T-helper 9 cell (primary cell): ENCODE measurements at places on chromosomes 4 and X.

DNA sequence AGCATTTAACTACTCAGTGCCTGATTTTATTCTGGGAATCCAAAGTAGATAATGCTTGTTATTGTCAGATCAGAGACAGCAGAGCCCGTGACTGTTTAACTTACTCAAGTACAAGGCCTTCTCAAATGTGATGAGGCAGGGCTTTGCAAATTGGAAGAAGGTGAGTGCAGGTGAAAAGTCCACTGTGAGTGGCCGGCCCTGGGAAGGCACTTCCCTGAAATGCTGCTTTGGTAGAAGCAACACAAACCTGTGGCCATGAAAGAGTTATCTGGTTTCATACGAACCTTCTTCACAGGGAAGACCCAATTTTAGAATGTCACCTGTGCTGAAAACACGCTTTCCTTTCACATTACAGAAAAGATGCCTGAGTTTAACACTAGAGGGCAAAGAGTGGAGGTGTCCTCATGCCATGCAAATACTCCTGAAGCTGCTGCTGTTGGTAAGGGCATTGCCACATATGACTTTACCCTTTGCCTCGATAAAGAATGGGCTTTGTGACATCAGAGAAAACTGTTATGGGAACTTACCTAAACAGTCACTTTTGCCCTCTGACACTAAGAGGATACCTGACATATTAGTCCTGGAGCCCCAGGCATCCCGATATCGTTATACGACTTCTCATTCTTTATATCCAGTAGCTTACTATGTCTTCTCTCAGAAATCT is 8.0 kb downstream of the PPARGC1A start:
- no peak for DNase-seq

DNA sequence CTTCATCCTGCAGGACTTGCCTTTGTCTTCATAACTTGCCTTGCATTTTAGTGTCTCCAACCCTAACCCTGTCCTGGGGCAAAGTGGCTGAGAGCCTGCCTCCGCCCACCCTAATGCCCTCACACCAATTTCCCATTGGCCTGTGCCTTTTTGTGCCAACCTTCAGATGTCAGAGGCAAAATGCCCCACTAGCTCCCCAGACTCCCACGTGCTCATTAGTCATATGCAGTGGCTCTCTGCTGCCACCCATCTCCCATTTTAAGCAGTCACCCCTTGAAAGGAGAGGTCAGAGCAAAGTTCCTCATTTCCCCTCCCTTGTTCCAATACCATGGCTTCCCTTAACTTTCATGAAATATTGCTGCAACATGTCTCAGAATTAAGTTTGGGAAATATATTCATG is 74.8 kb upstream of the PASD1 start:
- DNase-seq, result no peak

- no peak for DNase-seq
Observed at GRCh38 chr4:39947417-39947816, 30.3 kb downstream of the PDS5A start.

DNA sequence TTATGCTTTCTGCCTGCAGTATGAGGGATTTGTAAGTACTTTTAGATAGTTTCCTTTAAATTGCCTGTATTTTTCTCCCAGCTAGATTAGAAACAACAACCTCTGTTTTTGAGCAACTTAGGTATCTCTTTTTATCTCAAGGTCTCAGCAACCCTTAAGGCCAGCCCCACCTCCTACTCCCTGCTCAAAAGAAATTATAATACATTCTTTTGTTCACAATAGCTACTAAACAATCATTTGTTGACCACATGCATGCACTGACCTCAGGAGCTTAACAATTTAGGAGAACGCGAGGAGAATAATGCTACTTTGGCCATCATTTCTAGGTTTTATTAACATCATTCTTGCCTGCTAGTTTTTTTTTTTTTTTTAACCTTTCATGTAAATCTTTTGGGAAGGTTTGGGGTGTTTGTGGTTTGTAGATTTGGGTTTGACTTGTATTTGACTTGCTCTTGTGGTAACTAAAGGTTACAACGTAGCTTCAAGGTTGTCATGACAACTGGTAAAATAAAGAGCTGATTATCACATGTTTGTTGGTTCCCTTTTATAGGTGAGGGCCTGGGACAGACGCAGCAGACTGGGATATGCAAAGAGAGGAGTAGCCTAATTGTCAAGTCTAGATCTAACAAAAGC is 145.4 kb upstream of the PLAC1 start:
- peak; percentile 21 for DNase-seq

- DNase-seq, result no peak
Observed at GRCh38 chr4:82422616-82423015, 7.6 kb downstream of the HNRNPDL start.

- no peak for DNase-seq
Observed at GRCh38 chr4:10212400-10212799, 95.8 kb upstream of the WDR1 start.

DNA sequence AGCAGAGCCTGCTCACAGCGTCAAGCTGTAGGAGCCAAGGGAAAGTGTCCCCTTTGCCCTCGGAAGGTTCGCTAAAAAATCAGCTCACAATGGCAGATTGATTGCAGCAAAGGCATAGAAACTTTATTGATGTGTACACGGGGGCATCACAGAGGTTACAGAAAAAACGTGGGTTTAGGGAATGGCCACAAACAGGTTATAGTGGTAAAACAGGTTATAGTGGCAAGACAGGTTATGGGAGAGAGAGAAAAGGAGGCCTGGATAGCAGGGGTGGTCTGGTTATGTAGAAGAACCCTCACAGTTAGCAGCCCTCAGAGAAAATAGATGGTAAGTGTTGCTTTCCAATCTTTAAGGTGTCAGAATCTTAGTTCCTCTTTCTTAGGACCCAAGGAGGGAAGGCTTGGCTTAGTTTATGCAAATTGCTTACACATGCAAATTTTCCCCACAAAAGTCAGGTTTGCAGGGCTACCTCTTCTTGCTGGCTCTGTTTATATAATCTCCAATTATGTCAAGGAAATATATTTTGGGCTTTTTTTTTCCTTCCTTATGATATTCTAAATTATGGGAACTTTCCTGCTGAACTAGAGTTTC is 113.7 kb downstream of the BMP15 start:
- no peak for DNase-seq

GRCh38 chr4:81455897-81456296 is 15.8 kb downstream of the RASGEF1B start:
- DNase-seq, result no peak

DNA sequence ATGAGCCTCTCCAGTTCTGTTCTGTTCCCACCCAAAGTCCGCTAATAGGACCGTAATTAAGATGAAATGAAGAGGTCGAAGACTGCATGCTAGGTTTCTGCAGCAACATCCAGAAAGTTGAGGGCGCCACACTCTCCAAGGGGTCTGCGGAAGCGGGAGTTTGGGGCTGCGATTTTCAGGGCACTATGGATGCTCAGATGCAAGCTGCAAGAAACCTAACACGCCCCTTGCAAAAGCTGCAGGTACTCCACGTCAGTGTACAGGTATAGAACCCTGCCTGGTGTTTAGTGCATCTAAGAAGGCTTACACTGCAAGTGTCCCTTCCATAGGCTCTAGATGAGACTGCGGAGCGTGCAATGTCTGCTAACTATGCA is 61.4 kb downstream of the RHOXF2B start:
- no peak for DNase-seq

DNA sequence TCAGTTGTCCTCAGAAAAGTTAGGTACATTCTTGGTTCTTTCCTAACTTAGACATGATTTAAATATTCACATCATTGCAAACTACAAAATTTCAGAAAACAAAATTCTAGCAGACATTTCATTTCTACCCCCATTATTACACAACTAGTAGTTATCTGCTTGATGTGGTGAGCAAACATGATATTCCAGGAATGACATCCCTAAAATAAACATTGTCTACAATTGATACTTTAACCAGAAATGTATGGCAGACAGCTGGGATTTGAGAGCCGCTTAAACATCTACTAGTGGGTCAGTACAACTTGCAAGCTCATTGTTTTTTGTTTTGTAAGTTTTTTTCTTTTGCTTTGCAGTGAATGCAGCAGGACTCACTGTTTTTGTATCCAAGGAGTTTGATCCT is 32.1 kb upstream of the AMBN start:
- no peak for DNase-seq

DNA sequence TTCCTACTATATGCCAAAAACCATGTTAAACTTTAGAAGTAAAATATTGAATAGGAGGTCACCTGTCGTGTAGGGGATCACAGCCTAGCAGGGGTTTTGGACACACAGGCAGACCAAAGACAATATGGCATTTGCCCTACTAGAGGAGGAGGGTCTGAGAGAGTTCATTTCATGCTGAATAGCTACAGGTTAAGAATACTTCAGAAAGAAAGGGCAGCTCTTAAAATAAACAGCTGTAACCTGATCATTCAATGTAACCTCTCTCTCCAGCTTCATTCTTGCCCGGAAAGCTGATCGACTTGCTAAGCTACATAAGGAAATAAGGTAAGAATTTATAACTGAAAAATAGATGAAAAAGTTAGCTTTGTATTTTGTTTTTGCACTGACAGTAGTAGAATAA is 79.9 kb downstream of the MAOA start:
- DNase-seq, result no peak

DNA sequence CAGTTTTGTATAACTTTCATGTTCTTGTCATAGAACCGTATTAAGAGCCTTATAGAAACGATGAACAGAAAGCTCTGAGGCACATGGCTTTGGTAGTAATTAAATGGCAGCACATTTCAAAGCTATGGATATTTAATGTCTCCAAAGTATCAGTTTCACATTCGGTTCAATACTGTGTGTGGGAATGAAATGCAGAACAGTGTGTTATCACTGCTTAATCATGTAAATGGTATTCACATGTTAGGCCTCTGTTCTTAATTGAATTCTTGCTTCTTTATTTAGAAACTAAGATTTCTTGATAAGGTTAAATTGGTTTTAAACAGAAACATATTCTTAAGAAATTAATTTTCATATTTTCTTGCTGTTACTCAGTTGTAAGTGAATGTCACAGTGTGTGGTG is 701.0 kb upstream of the PITX2 start:
- DNase-seq, result no peak

DNA sequence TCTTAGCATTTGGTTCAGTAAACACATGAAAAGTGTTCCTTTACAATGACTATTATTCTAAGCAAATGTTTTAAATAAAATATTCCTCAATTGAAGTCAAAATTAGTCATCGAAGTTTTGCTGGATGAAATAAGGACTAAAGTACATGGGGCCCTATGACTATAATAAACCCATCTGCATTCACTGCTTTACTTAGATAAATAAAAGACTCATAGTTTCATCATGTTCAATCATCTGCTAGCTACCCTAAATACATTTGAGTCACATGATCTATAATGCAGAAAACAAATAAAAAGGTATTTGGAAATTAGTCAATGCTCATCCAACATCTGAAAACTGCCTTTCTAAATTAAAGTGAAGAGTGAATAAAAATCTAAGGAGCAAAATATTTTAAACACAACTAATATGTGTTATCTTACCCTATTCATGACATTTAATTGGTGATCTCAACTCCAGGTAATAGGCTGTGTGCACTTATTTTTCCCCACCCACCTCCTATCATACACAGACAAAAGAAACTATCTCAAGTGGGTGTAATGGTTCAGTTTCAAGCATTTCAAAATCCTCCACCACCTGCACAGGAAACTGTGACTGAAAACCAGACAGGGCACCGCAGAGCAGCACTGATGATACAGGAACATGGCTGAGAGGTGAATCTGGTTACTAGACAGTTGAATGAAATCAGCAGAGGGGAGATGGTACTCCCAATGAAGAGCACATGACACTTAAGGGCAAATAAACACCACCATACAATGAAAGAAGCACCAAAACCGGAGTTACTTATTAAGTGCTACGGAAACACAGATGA is 78.6 kb downstream of the CAMK2D start:
- DNase-seq, result peak; percentile 28

- DNase-seq, result no peak
Observed at GRCh38 chr4:12701384-12701783, 782.8 kb downstream of the RAB28 start.

- no peak for DNase-seq
Observed at GRCh38 chr4:138816875-138817274, 198.7 kb upstream of the NOCT start.

- no peak for DNase-seq
Observed at GRCh38 chr4:37903901-37904300, 13.0 kb downstream of the TBC1D1 start.

DNA sequence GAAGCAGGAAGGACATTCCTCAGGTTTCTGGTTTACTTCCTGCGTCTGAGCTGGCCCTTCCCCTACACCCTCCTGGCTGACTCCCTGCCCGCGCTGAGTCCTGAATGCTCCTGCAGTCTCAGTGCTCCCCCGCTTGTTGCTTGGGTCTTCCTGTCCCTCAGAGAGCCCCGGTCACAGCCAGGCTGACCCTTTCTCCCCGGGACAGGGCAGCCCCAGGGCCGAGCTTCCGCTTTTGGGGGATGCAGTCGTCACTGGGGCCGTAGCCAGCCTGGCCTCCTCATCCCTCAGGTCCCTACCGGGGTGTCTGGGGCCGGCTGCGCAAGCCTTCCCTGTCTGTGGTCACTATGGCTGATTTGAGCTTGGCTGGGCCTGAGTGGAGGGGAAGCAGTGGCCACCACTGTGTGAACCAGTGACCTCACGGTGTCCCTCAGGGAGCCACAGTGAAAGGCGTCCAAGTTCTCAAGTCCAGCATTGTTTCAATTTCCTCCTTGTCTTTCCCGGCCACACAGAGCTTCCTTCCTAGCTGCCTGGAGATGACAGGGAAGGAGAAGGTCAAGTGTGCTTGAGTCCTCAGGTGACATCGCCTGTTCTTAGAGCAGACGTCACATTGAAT is 34.1 kb upstream of the ASMTL start:
- no peak for DNase-seq

GRCh38 chrX:119398587-119398973 is 556 bp upstream of the SLC25A43 start:
- DNase-seq, result no peak

DNA sequence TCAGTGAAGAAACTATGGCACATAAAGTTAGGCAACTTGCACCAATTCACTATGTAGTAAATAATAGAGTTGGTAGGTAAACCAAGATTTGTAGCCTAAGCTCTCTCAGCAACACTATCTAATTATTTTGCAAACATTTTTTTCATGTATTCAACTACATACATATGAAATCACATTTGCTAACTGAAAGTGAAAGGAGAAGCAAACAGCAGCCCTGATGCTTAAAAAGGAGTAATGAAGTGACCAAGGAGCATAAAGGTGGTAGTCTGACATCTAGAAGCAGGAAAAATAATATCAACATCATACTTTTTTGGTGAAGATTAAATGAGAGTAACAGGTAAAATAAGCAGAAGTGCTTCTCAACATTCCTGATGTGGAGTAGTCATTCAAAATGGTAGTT is 603.7 kb downstream of the GRXCR1 start:
- DNase-seq, result no peak

- DNase-seq, result no peak
Observed at GRCh38 chrX:10728806-10729389, 108.5 kb upstream of the MID1 start.

DNA sequence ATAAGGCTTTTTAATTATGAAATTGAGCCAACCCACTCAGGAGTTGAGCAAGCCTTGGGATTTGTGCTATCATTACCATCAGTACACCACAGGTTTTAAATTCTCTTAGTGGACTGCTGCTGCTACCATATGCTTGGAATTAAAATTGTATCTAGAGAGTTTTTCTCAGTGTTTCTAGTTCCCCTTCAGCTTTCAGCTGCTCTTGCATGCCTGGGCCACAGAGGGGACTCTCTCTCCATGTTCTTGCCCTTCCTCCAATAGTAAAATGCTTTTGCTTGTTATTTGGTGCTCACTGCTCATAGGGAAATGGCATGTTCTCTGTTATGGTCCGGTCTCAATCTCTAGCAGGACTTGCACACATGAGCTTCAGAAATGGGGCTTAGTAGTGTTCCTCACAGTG is 101.9 kb downstream of the IGSF1 start:
- DNase-seq, result no peak
